Activated naive CD8-positive, alpha-beta T cell treated with anti-CD3 and anti-CD28 coated beads, Interleukin-2, amount 10 ng/mL, durations not matched to agents 7 days and 5 days (primary cell): ENCODE measurements at places on chromosomes 4 and X. TPM values are rescaled to one million over a fixed set of nuclear protein-coding genes. Genes with fewer than 3 reads are reported as not detected.

DNA sequence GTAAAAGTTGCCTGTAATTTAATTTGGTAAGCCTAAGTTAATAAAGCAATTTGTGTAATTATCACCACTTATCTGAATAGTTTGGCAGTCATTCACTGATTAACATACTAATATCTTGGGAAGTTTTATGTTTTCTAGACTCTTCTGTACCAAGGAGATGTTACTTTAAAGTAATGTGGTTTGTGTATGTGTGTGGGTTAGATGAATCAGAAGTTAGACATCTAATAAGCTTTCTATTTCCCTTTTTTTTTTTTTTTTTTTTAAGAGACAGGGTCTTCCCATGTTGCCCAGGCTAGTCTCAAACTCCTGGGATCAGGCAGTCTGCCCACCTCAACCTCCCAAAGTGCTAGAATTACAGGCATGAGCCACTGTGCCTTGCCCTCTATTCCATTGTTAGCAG lies 5.3 kb downstream of the SLAIN2 start:
- DNase-seq = no peak

The CCKAR gene
- total RNA-seq = not detected

- peak; percentile 86 for DNase-seq
These were observed 3.1 kb upstream of the NR3C2 start for GRCh38 chr4:148445071-148445859.

DNA sequence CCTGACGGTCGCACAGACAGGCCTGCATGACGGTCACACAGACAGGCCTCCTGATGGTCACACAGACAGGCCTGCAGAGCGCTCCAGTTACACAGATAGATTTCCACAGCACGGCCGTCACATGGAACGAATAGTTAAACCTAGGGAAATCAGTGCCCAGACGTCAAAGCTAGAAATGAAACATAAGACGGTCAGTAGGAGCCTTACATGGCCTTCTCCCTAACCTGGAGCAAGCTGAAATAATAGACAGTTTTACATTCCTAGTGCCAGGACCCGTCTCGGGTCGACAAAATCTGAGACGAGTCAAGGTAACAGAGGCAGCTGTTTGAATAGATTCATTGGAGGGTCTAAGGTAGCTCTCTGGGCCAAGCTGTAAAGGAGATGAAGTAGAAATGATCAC lies 126.9 kb downstream of the MTNR1A start:
- DNase-seq = no peak

The PPBP gene
- not detected for total RNA-seq

GRCh38 chr4:156803056-156803455 lies 168.5 kb downstream of the PDGFC start:
- no peak for DNase-seq

The CSAG3 gene
- total RNA-seq = not detected

DNA sequence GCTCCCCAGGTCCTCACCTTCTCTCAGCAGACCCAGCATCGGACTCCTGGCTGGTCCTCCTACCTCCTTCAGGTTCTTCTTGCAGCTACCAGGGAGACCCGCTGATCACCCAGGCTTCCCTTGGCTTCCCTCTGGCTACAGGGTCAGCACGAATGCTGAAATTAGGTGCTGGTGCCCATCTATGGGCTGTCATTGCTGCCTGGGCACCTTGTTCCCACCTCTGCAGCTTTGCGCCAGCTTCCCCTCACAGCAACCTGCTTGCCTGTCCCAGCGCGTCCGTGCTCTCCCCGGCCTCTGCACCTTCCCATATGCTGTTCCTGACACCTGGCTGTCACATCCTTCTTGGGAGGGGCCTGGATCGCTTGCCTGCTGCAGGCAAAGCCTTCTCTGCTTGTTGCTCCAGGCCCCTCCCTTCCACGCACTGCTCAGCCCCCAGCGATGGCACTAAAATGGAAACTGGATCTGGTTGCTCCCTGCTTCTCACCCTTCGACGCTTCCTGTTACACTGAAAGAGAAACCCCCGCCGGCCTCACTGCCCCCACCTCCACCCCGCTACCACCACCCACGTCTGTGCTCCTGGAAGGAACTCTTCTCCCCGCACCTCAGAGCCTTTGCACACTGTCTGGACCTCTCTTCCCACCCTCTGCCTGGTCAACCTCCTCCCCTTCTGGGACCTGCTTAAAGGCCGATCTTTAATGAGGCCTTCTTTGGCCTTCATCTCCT lies 22.2 kb downstream of the C4orf50 start:
- no peak for DNase-seq

The SPANXN2 gene
- not detected for total RNA-seq

The NDUFA1 gene
- 93.1 TPM for total RNA-seq

GRCh38 chr4:2049811-2050210 lies 9.3 kb upstream of the NAT8L start:
- no peak for DNase-seq

DNA sequence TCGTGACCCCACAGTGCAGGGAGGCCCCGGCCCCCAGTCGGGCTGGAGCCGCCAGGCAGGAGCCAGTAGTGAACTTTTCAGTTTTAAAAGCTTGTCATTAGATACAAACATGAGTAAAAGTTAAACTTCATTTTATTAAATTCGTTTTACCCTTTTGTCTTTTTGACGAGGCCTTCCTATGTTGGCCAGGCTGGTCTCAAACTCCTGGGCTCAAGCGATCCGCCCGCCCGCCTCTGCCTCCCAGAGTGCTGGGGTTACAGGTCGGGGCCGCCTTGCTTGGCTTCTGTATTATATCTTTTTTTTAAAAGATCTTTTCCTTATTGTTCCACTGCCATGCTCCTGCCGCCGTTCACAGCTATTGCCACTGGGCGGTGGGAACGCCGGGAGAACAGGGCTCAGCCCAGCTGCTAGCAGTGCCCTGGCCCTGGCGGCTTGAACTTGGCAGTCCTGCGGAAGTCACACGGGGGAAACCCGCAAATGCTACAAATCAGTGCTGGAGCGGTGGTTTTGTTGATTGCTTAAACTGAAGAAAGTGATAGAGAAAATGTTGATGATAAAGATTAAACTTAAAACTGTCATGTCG lies 968 bp upstream of the NELFA start:
- DNase-seq = peak; percentile 61

GRCh38 chr4:23929248-23929647 lies 39.4 kb upstream of the PPARGC1A start:
- DNase-seq = no peak

GRCh38 chr4:113869743-113870375 lies 108.3 kb upstream of the CAMK2D start:
- no peak for DNase-seq

The BEND4 gene
- 0.69 TPM for total RNA-seq

DNA sequence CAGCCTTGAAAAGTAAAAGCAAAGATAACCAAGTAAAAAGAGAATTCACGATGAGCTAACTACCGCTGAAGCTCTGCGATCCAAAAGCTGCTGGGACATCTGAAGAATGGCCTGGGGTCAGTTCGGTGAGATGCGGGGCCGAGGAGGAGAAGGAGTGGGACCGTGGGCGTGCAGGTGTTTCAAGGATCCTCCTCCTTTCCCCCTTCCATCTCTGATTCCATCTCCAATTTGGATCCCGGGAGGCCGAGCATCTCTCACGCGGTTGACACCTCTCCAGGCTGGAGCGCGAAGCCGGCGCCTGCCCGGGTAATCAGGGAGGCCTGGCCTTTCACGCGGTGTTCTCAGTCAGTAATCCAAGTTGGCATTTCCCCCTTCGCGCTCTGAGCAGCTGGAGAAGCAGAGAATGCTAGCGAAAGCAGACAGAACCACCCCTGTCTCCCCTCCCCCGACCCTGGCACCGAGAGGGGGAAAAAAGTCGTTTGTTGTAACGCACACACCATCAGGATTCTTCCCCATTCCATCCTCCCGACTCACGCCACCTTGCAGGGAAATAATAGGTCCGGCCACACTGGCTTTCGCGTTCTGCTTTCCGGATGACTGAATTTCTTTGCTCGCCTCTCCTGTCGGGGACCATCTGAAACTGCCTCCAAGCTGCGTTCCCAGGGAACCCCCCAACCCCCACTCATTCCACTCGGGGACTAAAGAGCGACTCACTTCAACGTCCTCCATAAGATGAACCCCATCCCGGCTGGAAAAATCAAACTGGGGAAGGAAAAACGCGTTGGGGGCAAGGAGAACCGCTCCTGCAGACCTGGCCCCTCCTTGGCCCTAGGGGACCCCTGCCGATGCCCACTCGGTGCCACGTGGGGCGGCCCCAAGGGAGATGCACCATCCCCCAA lies 6.5 kb downstream of the NEUROG2 start:
- peak; percentile 37 for DNase-seq

The PCDH18 gene
- not detected for total RNA-seq

The CTAG1B gene
- total RNA-seq = not detected

- no peak for DNase-seq
These were observed 1.1 kb downstream of the FBXL5 start for GRCh38 chr4:15653864-15654592.

- DNase-seq = no peak
These were observed 117.5 kb downstream of the ATG4A start for GRCh38 chrX:108209006-108209554.
